ENCODE measurements at places on chromosomes 6 and 20.

- no peak for DNase-seq
These were observed 184.8 kb upstream of the COL21A1 start for GRCh38 chr6:56432194-56432593.

GRCh38 chr20:25397821-25398220 lies 7.2 kb upstream of the ABHD12 start:
- DNase-seq: no peak

DNA sequence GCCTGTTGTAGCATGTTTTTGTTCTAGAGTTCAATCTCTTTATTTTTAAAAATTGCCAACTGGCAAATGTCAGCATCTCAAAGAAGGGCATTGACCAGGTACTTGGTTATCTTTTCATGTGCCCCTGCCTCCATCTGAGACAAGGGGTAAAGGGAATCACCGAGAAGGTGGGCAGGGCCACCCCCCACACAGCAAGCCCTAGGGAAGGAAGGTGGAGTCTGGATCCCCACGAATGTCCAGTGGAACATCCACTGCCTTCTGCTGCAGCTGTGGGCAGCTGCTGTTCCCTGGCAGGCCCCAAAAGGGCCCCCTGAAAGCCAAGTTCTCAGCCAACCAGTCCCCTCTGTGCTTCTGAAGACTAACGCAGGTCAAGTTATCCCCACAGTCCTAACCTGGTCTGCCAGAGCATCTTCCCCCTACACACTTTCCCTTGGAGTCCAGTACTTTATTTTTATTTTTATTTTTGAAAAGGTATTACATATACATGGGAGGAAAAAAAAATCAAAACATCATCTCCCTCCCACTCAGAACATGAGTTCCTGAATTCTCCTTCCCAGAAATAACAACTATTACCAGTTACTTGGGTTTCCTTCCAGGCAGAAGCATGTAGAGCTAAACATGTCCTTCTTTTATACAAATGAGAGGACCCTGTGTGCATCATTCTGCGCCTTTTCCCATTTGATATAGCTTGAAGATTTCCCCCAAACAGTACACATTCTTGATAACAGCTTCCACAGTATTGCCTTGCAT lies 253.7 kb downstream of the MAFB start:
- no peak for DNase-seq

DNA sequence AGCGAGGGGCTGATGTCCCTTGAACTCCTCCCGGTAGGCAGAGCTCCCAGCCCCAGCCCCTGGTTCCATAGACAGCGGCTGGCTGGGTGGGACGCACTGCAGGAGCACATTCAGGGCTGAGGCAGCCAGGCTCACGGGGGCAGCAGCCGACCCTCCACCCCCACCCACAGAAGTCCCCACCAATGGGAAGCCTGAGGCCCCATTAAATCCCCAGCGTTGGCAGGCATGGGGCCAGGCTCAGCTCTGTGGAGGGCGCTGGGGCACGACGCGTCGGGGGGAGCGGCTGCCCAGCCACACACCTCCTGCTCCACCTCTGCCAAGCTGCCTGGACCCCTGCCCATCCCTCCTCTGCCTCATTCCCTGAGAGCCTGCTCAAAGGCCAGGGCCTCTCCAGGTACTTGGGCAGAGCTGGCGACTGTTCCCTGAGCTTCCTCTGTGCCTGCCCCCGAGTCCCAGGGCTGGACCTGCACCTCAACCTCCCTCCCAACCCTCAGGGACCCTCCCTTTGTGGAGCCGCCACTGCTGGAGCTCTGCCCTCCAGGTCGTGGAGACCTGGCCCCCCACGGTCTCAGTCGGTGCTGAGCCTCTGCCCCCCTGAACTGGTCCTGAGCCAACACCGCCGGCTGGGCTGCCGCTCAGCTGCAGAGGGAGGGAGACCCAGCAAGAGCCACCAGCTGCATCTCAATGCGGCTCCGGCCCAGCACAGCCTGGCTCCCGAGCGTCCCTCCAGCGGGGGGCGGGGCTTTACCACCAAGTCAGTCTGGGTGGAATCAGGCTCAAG lies 9.1 kb downstream of the CHRNA4 start:
- DNase-seq: no peak

DNA sequence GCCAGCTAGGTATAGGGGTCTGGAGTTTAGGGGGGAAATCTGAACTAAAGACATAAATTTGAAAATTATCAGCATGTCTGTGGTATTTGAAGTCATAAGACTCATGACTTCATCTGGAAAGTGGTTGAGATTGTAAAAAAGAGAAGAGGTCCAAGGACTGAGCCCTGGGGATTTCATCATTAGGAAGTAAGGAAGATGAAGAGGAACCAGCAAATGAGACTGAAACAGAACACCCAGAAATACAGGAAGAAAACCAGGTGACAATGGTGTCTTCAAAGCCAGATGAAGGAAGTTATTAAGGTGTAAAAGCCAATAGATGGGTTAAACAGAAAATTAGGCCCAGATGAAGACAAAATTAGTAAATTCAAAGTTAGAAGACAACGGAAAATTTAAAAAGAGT lies 49.1 kb upstream of the UBR2 start:
- DNase-seq: no peak

GRCh38 chr6:53312355-53312754 lies 36.4 kb downstream of the ELOVL5 start:
- no peak for DNase-seq

- no peak for DNase-seq
These were observed 3.0 kb downstream of the FNDC11 start for GRCh38 chr20:63556873-63557478.

DNA sequence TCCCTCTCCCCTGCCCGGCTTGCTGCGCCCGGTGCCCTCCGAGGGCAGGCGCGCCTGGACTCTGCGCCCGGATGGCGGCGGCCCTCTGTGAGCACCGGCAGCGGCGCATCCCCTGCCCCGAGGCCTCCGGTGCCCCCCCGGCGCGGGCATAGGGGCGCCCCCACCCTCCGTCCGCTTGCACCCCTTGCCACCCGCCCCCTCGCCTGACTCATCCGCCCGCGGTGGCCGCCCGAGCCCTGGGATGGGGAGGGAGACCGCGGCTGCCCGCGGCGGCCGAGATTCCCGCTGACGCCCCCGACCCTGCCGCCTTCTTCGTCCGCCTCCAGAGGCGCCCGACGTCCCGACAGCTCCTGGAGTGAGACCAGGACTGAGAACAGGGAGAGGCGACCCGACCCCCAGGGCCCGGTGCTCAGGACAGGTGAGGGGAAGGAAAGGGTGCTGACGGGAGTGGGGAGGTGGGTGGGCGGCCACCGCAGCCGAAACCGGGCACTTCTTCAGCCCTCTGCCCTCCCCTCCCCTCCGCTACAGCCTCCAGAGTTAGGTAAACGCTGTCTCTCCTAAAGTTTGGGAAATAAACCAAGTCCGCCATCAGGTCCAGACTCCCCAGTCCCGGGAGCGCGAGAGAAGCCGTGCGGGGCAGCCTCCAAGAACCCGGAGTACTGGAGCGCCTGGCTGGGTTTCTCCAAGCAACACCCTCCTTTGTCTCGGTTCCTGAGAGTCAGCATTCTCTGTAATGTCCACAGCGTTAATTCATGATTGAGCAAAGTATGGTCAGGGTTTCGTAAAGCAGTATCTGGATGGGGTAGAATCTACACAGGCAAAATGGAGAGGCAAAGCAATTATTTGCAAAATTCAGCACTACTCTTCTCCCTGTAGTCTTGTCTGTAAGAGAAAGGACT lies 539 bp downstream of the TMEM200A start:
- no peak for DNase-seq

- DNase-seq: no peak
These were observed 32.3 kb upstream of the SLC22A23 start for GRCh38 chr6:3489027-3489757.

- DNase-seq: no peak
These were observed 347.0 kb downstream of the RNGTT start for GRCh38 chr6:88616380-88616779.

DNA sequence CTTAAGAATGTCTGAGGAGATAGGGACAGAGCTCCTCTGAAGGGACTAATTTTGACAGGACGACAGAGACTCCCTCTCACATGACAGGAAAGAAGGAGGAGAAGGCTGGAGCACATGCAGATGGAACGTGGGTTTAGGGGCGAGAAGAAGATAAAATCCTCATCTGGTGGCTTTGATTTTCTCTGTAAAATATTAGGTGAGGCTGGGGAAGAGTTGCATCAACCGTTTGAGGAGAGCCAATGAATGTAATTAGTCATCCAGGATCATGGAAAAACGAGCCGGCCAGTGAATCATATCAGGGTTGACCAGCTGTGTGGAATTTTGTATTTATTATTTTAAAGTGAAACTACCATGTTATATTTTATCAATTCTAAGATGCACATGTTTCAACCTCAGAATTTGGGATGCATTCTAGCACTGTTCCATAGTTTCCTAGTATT lies 46.9 kb upstream of the ADGRF4 start:
- DNase-seq: no peak

DNA sequence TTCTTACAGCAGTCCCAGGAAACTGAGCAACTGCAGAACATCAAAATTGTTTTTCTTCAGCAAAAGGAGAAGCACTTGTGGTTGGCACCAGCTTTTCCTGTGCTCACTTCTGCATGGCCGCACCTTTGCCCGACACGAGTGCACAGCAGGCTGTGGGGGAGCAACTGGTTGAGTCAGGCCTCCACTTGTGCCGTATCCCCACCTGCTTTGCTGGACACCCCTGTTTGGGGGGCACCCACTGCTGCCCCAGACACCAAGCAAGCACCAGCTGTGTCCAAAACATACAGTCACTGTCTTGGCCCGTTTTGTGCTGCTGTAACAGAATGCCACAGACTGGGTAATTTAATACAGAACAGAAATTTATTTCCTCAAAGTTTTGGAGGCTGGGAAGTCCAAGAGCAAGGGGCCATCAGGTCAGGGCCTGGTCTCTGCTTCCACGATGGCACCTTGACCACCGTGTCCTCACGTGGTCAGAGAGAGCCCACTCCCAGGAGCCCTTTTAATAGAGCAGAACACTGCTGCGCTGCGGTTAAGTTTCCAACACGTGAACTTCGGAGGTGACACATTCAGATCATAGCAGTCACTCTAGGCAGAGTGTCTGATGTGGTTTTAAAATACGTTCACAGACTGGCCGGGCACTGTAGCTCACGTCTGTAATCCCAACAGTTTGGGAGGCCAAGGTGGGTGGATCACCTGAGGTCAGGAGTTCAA lies 8.7 kb upstream of the GMEB2 start:
- no peak for DNase-seq

- DNase-seq: no peak
These were observed 15.8 kb upstream of the MTRF1L start for GRCh38 chr6:153018355-153018754.

GRCh38 chr6:42236682-42237473 lies 19.2 kb upstream of the MRPS10 start:
- DNase-seq: no peak

GRCh38 chr6:14068133-14068532 lies 49.4 kb upstream of the CD83 start:
- no peak for DNase-seq
